ENCODE measurements at places on chromosomes 12 and 14. TPM values are rescaled to one million over a fixed set of nuclear protein-coding genes. Genes with fewer than 3 reads are reported as not detected.
A peak's percentile ranks its signal among the peaks of the same experiment; 100 is the strongest.

ACACB gene
- total RNA-seq, result 17.3 TPM

DNA sequence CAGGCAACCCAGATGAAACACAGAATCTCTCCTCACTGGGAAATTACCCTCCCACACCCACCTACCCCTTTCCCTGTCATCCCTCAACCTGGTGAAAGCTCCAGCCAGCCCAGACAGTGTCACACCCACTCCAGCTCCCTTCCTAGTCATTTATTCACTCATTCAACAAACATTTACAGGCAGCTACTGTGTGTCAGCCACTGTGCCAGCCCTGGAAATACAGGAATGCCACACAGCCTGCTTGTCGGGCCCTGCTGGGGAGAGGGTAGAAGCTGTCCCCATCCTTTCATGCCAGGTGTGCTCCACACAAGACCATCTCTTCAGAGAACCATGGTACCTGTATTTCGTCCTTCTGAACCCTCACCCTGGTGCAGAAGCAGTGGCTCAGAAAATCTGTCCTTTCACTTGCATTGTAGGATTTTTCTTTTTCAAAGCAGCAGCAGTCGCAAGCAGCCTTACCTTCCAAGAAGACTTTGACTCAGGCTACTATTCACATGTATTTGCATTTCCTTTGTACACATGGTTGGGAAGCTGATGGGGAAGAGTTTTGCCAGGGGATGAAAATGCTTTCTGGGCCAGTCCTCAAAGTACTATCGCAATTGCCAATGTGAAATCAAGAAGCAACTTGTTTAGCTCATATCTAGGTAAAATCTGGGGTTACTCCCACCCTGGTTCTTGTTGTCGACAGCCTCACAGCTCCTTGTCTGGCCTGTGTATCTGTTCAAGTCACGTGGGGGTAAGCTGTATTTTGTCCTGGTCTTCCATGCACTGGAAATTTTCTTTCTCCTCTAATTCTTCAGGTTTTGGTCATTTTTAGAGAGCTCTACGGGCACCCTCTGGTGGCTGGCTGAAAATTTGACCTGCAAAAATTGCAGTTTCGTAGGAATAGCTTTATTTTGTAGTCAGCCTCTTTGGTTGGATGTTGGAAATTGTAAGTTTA lies 147.4 kb upstream of the EGLN3 start:
- DNase-seq, result no peak
- no peaks in the 10 kb centered on the region for H3K4me1 ChIP-seq
- H3K27me3 ChIP-seq, result no peaks in the 10 kb centered on the region
- H3K4me3 ChIP-seq, result no peak overlapping the region
- no peaks in the 10 kb centered on the region for H3K36me3 ChIP-seq

- no peaks in the 10 kb centered on the region for H3K36me3 ChIP-seq
- no peak for DNase-seq
- no peaks in the 10 kb centered on the region for H3K27me3 ChIP-seq
- H3K4me1 ChIP-seq, result peaks cover 2% of the 10 kb centered on the region
- no peak overlapping the region for H3K27ac ChIP-seq
Observed at GRCh38 chr14:32370714-32371113, 41.6 kb downstream of the AKAP6 start.

DNA sequence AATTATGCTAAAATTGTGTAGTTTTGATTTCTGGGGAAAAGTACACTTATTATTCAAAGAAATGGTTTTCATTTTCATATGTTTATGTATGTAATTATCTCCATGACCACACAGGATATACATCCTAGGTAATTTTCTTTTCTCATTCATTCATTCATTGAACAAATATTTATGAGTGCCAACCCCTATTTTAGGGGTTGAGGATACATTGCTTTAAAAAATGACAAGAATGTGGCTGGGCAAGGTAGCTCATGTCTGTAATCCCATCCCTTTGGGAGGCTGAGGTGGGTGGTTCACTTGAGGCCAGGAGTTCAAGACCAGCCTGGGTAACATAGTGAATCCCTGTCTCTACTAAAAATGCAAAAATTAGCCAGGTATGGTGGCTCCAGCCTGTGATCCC lies 40.9 kb downstream of the SGPP1 start:
- no peaks in the 10 kb centered on the region for H3K36me3 ChIP-seq
- no peaks in the 10 kb centered on the region for H3K27me3 ChIP-seq
- H3K4me1 ChIP-seq, result no peaks in the 10 kb centered on the region
- H3K27ac ChIP-seq, result no peak overlapping the region
- no peak overlapping the region for H3K4me3 ChIP-seq

KLHDC1 gene
- total RNA-seq, result not detected

DNA sequence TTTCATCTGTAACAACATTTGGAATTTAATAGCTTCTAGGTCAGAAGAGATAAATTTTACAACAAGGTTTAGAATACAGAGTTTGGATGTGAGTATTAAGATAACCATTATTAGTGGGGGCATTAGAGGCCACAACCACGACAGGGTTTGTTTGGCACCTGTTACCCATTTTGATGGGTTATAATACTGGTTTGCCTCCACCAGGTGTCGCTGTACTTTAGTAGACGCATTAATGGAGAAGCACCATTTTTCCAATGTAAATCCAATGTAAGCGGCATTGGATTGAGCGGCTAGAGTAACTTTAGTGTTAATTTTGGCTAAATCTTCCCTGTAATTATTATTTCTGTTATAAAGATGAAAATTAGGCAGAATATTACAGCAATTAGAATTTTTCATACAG lies 136.2 kb downstream of the SLCO1B3 start:
- no peak overlapping the region for H3K27ac ChIP-seq
- peak; percentile 50 for DNase-seq
- no peaks in the 10 kb centered on the region for H3K27me3 ChIP-seq
- no peaks in the 10 kb centered on the region for H3K4me1 ChIP-seq
- no peak overlapping the region for H3K4me3 ChIP-seq

MRPL52 gene
- total RNA-seq, result 190 TPM

- DNase-seq, result no peak
- H3K27ac ChIP-seq, result no peak overlapping the region
- no peaks in the 10 kb centered on the region for H3K27me3 ChIP-seq
- no peaks in the 10 kb centered on the region for H3K4me1 ChIP-seq
- H3K4me3 ChIP-seq, result no peak overlapping the region
Observed at GRCh38 chr14:28461389-28461788, 305.2 kb upstream of the FOXG1 start.

RITA1 gene
- 26.1 TPM for total RNA-seq

OASL gene
- not detected for total RNA-seq

- no peaks in the 10 kb centered on the region for H3K36me3 ChIP-seq
- H3K27ac ChIP-seq, result no peak overlapping the region
- peak; percentile 90 for DNase-seq
Observed at GRCh38 chr12:119423285-119423684, 88.8 kb downstream of the CCDC60 start.
